ENCODE measurements at places on chromosomes 6 and 20. TPM values are rescaled to one million over a fixed set of nuclear protein-coding genes. Genes with fewer than 3 reads are reported as not detected.
A peak's percentile ranks its signal among the peaks of the same experiment; 100 is the strongest.

DNA sequence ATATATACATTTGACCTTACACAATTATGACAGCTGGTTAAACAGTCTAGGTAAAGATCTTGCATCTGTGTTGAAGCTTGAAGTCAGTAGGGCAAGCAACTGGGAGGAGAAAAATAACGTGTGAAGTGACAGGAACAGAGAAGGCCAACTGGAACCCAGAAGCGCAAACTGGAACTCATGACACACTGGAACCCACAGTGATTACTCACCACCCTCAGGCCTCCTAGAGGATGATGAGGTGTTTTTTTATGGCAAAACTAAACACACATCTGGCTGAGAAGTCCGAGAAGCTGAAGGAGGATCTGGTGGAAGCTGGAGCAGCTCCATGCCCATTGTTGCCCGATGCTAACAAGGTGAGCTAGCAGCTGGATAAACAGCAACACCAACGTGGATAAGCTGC, 108.1 kb downstream of the TMEM200A start:
- DNase-seq: no peak

Gene BCAS1
- not detected for total RNA-seq

- DNase-seq: no peak
Measured at GRCh38 chr6:16633465-16633864, 127.8 kb downstream of the ATXN1 start.

Gene PACRG
- total RNA-seq: under 0.01 TPM

DNA sequence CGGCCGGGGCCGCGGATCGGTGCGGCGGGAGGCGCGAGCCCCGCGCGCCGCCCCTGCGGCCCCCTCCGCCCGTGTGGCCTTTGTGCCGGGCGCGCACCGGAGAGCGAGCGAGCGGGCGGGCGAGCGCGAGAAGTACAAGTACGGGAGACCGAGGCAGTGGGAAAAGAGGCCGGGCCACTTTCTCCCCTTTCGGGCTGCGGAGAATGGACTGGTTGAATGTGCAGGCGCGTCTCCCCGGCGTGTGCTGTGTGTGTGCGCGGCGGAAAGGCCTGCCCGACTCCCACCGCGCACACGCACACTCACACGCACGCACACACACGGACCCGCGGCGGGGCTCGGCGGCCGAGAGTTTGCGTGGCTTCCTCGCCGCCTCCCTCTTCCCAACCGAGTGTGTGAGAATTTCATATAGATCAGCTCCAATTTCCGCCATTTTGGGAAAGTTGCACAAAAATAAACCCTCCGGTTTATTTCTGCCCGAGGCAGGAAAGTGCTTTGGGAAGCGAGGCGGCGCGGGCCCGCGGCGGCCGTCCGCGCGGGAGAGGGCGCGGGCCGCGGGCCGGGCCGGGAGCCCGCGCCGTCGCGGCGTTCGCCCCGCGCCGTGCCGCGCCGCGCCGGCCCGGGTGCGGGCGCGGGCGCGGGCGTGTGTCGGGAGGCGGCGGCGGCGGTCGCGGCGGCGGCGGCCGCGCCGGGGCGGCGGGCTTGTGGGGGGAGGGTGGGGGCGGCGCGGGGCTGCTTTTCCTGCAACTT, 1.1 kb downstream of the L3MBTL3 start:
- no peak for DNase-seq

DNA sequence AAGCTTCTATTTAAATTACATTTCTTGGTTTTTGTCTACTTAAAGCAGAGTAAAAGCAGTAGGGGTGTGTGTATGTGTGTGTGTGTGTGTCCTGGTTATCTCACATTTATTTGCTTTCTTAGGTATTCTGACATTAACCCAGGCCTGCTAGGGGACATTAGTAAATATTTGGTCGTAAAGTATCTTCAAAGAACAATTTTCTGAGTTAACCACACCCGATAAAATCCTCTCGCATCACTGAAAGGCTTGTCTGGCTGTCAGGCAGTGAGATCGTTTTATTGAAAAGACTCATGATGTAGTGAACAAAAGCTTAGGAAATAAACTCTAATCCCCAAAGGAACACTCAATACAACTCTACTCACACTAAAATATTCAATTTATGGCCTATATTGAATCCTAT, 77.9 kb downstream of the ZNF217 start:
- DNase-seq: no peak

DNA sequence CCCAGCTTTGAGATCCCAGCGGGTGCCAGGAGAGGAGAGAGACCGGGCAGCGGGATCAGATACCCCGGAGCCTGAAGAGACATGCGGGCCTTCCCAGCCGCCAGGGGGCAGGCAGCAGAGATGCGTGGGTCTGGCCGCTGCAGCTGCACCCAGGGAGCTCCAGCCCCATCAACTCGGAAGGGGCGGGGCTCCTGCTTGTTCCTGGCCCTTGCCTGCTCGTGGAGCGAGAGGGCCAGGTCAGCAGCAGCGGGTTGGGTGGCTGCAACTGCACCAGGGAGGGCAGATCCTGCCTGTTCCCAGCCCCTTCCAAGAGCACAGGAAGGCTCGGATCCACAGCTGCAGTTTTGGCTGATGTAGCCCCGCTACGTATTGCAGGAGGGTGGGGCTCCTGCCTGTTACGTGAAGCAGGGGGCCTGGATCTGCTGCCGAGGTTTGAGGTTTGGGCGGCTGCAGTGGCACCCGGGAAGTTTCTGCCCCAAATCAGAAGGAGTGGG, 532.8 kb downstream of the RFPL4B start:
- DNase-seq: no peak

Gene SUMO4
- 1.0 TPM for total RNA-seq

DNA sequence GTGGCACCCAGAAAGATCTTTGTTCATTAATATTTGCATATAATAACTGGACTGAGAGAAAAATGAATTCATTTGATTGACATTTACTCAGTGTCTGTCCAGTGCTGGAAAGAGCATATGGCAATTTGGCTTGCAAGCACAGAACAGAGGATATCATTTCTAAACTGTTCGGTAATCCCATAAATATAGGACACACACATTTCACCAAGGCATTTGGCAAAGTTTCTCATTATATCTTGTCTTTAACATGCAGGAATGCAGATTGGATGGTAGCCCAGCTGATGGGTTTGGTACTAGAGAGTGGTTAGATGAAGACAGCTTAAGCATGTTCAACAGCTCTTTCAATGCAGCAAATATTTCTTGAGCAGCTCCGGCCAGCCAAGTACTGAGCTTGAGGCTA, 259.2 kb downstream of the PRKN start:
- DNase-seq: no peak

DNA sequence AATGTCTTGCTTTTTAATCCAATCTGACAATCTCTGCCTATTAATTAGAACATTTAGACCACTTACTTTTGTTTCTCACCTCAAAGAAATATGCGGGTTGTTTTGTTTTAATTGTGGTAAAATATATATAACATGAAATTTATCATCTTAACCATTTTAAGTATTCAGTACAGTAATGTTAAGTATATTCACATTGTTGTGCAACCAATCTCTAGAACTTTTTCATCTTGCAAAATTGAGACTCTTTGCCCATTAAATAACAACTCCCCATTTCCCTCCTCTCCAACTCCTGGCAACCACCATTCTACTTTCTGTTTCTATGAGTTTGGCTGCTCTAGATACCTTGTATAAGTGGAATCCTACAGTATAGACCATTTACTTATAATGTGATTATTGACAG, 13.8 kb upstream of the TCP11 start:
- DNase-seq: no peak

DNA sequence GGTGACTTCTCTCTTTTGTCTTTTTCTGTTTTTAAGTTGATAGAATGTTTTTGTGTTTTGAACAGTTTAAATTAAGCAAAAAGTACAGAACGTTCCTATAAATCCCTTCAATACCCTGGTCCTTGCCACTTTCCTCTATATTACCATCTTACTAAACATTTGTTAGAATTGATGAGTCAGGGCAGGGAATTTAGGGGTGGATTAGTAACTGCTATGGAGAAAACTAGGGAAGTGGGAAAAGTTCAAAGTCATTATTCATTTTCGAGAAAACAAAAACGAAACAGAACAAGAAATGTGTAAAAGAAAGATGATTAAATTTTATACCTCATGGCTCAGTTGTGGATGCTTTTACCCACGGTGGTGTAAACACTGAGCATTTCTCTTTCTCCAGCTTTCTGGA, 240.4 kb upstream of the SULF2 start:
- no peak for DNase-seq

- no peak for DNase-seq
Measured at GRCh38 chr6:16239798-16240123, 1.4 kb downstream of the GMPR start.

- no peak for DNase-seq
Measured at GRCh38 chr6:35054106-35054742, 86.9 kb downstream of the TCP11 start.

Gene ECI2
- 66.6 TPM for total RNA-seq

Gene ACOT13
- total RNA-seq: 4.4 TPM

DNA sequence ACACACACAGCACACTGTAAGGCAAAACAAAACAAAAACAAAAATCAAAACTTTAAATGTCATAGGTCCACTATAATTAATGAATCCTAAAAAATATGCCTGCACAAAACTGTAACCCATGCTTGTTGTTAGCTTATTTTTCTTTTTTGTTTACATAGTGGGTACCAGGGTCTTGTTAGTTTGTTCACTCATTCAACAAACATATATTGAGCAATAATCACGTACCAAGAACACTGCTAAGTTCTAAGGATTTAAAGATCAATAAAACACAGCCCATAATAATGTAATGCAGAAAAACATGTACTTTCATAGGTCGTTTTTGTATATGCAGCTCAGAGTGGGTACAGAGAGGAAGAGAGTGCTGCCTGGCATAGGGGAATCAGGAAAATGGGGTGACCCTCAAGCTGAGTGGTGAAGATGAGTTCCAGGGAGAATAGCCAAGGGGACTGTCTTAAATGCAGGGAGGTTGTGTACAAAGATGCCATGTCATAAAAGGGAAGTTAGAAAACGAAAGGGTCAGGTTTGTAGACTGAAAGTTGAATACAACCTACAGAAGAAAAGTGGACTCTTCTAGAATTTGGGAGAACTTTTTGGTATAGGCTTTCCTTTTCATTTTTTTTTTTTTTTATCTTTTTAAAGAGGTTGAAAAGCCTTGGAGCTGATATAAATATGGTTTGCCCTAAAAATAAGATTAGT, 113.3 kb upstream of the TBX18 start:
- no peak for DNase-seq

GRCh38 chr6:137233911-137234863, 15.0 kb upstream of the IFNGR1 start:
- DNase-seq: peak; percentile 92

- no peak for DNase-seq
Measured at GRCh38 chr6:22194188-22194921, 102.5 kb downstream of the PRL start.

Gene C6orf15
- total RNA-seq: not detected

DNA sequence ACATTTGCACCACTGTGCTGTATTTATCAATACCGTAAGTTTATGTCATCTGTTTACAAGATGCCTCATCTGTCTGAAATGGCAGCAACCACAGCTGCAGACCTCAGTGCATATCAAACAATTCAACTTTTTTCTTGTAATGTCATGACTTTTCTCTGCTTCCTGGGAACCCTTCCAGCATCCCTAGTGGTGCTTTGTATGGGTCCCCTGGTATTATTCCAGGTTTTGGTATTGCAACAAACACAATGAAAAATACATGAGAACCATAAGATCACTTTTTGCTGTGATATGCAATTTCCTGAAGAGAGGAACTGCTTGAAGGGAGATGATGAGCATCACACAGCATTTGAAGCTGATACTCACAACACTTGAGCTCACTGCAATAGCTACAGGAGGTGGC, 12.0 kb upstream of the TXNDC5 start:
- DNase-seq: no peak

GRCh38 chr6:3442431-3443220, 14.2 kb downstream of the SLC22A23 start:
- DNase-seq: no peak

Gene PXMP4
- 4.2 TPM for total RNA-seq

Gene CGA
- total RNA-seq: not detected

Gene WFDC5
- not detected for total RNA-seq

DNA sequence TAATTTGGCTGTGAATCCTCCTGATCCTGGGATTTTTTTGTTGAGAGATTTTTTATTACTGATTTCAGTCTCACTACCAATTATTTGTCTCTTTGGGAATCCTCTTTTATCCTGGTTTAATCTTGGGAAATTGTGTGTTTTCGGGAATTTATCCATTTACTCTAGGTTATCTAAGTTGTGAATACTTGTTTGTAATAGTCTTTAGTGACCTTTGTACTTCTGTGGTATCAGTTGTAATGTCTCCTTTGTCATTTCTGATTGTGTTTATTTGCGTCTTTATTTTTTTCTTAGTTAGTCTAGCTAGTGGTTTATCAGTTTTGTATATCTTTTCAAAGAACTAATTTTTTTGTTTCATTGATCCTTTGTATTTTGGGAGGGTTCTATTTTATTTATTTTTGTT, 27.3 kb upstream of the ZNF337 start:
- no peak for DNase-seq

DNA sequence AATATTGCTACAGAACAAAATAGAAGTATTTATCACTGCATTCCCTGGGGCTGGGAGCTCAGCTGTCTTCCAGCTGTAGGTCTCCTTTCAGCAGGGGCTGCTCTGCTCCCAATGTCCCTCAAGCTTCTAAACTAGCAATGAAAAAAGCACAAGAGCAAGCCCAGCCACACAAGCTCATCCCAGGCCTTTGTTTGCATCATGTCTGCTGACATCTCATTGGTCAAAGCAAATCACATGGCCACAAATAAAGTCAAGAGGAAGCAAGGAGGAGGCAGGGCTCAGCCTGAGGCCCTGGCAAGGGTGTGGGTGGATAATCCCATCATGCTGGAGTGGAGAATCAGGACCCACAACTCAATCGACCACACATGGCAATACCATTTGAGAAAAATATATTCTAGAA, 2.2 kb upstream of the BFSP1 start:
- DNase-seq: peak; percentile 33

Gene ARFGEF3
- total RNA-seq: 2.5 TPM

Gene HTR1E
- not detected for total RNA-seq

Gene ZNF334
- 0.76 TPM for total RNA-seq

Gene LAMA2
- total RNA-seq: 0.64 TPM

GRCh38 chr6:75748743-75749538, at the start of gene MYO6:
Gene MYO6, plus strand, starts transcription at chr6:75749239. Its CDS starts 68,309 bp downstream, at chr6:75817548.
- peak; percentile 37 for DNase-seq

GRCh38 chr20:41715526-41715925, 97.3 kb upstream of the CHD6 start:
- no peak for DNase-seq

Gene CDSN
- under 0.01 TPM for total RNA-seq

DNA sequence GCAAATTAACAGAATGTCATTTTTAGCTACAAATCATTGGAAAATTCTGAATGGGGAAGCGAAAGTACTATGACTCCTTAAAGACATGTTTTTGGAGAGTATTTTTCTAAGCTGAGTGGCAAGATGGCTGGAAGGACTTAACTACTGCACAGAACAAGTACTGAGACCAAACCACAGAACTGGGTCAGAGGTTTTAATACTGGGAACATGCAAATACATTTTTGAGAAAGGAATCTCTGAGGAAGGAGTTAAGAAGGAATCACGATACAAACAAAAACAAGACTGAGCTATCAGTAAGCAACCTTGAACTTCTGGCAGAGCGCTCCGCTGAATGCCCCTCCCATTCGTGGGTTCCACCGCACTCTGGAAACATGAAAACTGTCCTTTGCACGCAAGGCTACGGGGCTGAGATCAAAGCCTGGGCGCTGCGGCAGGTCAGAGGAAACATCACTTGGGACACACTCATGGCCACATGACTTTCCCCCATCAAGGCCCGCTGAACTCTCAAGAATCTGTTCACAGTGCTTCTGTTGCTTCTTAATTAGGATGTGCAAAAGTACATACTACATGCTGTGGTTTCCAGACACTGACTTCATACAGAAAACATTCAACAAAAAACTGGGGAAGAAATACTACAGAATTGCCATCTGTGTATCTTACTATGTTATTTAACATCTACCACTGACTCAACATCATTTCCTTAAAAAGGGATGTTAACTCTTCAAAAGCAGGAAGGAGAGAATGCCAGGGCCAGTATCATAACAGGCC, 27.8 kb downstream of the SLC23A2 start:
- peak; percentile 68 for DNase-seq

Gene FKBP1C
- 3.1 TPM for total RNA-seq
